Dorsolateral prefrontal cortex (tissue), 122 donors: ENCODE measurements at places on chromosomes 7 and 10.

DNA sequence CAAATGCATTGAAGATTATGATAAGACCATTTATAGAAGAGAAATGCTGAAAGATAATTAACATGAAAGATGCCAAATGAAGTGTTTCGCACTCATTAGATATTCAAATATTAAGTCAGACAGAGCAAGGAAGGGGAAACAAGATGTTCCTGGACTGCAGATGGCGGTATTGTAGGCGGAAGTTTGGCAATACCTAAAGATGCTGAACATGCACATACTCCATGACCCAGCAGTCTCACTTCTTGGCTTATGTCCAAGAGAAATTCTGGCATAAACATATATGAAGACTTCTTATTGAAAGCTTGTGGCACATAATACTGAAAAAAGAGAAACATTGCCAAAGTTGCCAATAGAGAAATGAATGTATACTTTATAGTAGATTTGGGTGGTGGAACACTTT is 325.4 kb upstream of the SEMA3C start:
- no peak for DNase-seq

GRCh38 chr10:4719036-4719435 is 107.0 kb upstream of the AKR1E2 start:
- DNase-seq = no peak

DNA sequence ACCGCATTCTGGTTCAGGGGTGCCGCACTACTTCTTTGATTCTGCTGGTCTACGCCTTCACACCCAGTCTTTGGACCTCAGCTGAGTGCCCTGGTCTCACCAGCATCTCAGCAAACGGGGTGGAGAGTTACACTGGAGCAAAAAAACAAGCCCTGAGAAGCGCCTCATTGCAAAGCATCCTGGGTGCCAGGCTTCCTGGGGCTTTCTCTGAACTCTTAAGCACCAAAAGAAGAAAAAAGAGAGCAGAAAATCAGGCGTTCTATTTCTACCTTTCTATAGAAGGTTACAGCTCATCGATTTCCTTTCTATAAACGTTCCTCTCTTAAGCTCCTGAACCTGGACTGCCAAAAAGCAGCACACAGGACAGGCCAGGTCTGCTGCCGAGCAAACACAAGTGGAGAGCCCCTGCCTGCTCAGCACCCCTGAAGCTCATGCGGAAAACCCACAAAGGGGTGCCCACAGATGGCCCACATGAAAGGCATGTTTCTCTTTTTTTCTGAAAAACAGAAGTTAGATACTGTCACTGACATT is 217.9 kb downstream of the SFMBT2 start:
- DNase-seq = no peak

GRCh38 chr7:33702514-33703054 is 202.8 kb upstream of the BMPER start:
- DNase-seq = no peak

DNA sequence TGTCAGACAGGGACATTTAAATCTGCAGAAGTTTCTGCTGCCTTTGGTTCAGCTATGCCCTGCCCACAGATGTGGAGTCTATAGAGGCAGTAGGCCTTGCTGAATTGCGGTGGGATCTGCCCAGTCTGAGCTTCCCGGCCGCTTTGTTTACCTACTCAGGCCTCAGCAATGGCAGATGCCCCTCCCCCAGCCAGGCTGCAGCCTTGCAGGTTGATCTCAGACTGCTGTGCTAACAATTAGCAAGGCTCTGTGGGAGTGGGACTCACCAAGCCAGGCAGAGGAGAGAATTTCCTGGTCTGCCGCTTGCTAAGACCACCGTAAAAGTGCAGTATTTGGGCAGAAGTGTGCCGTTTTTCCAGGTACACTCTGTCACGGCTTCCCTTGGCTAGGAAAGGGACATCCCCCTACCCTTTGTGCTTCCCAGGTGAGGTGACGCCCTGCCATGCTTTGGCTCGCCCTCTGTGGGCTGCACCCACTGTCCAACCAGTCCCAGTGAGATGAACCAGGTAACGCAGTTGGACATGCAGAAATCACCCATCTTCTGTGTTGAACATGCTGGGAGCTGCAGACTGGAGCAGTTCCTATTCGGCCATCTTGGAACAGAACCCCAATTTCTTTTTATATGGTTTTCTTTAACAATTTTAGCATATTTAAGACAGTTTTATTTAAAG is 28.4 kb upstream of the VWDE start:
- no peak for DNase-seq

GRCh38 chr7:152872061-152872744 is 112.7 kb downstream of the ACTR3B start:
- no peak for DNase-seq

GRCh38 chr7:94276027-94276426 is 118.7 kb upstream of the COL1A2 start:
- no peak for DNase-seq

- no peak for DNase-seq
Observed at GRCh38 chr10:103470761-103471653, 8.0 kb downstream of the CALHM3 start.

GRCh38 chr10:2786251-2786650 is 281.1 kb upstream of the PFKP start:
- DNase-seq = no peak

DNA sequence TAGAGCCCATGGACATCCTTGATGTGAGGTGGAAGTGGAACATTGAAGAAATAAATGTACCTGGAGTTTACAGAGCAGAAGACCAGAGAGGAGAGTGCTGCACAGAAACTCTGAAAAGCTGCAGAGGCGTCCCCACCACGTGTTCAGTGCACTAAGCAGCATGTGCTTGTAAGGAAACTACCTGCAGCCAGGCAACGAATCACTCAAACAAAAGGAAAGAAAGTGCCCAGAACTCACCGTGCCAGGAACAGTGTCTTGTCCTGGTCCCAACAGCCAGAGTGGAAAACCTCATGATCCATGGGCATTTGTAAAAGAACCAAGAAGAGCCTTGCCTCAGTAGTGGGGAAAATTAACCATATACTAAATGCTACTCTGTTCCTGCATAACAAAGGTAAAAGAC is 32.3 kb downstream of the SUV39H2 start:
- DNase-seq = no peak

DNA sequence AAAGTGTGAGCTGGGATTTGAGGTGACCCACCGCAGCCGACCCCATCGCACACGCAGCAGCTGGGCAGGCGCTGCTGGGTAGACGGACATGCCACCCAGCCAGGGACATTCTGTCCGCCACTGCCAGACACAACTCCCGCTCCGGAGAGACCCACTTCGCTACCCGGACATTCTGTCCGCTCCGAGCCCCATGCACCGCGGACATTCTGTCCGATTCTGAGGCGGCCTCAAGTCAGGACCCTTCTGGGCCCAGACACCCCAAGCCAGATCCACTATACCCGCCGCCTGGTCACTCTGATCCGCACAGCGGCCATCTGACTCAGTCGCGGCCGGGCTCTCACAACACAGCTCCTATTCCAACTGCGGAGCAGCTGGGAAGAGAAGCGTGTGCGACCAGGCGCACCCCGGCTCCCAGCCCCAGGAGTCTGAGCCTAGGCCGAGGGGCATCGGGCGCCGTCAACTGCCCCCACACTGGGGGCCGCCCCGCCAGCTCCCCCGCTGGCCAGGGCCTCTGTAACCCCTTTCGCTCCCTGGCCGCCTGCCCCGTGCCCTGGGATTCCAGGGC is 763 bp downstream of the PITX3 start:
- no peak for DNase-seq

- no peak for DNase-seq
Observed at GRCh38 chr10:81116990-81117389, 579.3 kb downstream of the SH2D4B start.

DNA sequence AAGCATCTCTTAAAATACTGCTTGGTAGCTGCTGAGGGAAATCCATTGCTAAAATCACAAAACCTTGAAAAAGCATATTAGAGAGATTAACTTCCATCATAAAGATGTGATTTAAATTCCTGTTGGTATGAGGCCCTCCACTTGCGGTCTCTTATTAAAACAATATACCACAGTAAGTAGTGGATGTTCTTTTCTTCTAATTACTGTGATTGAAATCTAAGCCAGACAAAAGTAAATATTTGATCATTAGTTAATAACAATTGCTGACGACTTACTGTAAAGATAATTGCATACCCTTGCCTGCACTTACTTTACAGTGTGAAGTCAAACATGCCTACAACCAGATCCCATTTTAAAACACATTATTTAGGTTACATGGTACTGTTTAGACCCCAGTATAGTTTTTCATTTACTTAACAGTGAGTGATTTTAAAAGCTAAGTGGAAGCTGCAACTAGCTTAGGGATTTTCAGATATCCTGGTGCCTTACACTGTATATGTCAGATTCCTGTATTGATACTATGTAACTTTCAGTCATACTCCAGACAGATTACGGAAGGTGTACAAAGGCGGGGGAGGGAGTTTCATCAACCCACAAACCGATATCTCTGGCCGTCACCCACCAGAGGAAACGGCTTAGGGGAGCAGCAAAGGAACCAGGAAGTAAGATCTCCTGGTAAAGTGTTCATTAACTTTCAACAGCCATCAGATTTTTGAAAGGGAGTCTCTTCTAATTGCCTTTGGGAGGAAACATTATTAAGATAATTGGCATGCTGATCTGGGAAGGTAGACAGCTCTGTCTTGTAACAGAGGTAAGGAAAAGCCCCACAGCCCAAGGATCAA is 986 bp downstream of the NRP1 start:
- no peak for DNase-seq

- DNase-seq = no peak
Observed at GRCh38 chr10:34187201-34187600, 627.9 kb downstream of the PARD3 start.

DNA sequence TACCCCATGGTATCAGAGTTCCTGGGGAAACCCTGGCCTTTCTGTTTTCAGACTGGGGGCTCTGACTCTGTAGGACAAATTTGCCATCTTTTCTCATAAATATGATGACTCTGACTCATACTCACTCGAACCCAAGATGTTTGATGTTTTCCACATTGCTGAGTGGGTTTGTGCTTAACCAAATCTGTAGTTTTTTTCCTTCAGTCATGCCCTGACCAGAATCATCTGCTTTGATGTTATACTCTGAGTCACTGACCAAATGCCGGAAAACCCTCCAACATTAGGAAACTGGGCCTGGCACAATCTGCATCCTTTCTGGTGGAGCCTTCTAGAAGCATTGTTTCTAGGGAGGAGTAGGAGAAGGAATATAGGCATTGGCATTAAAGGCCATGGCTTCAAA is 118.7 kb downstream of the C10orf105 start:
- DNase-seq = no peak

DNA sequence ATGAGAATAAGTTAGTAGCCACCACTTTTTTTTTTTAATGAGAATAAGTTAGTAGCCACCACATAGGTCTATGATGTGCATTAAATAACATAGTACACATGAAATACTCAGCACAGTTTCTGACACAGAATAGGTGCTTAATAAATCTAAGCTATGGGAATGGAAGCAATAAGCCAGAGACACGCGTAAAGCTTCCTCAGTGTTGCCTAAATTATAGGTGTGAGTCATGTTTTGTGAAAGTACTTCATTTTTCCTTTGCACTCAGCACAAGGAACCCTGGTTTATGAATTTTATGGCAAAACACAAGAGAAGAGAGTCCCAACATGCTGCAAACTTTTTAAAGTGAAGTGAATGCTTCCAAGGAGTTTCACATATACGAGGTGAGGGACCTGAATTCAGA is 267.4 kb downstream of the RNLS start:
- no peak for DNase-seq

DNA sequence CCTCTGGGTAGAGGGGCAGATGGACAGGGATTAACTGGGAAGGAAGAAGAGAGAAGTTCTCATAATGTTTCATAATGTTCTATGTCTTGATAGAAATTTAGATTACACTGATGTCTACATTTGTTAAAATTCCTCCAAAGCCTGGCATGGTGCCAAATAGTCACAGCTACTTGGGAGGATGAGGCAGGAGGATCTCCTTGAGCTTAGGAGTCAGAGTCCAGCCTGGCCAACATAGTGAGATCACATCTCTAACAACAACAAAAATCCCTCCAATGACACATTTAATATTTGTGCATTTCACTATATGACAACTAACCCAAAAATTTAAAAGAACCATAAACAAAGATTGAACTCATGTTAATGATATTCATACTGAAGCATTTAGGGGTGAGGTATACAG is 33.0 kb upstream of the PPP1R3C start:
- no peak for DNase-seq
